ENCODE measurements at places on chromosomes 12 and 14. TPM values are rescaled to one million over a fixed set of nuclear protein-coding genes. Genes with fewer than 3 reads are reported as not detected.

Gene MSI1
- not detected for total RNA-seq

Gene PLEKHG3
- total RNA-seq = 0.07 TPM

DNA sequence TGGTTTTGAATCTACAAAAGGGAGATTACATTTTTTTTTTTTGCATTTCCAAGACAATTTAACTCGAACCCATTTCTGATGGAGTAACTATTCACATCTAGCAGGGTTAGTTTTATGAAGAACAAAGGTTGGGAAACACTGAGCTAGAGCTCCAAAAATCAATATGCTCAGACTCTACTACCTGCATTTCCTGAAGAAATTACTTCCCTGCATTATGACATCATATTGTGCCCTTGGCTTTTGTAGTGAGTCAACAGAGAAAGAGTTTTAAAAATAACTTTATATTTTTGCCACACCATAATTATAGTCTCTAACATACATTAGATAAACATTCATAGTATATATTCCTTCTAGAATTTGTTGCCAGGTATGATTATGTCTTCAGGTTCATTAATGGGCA lies 14.8 kb downstream of the GRIP1 start:
- no peak for DNase-seq

DNA sequence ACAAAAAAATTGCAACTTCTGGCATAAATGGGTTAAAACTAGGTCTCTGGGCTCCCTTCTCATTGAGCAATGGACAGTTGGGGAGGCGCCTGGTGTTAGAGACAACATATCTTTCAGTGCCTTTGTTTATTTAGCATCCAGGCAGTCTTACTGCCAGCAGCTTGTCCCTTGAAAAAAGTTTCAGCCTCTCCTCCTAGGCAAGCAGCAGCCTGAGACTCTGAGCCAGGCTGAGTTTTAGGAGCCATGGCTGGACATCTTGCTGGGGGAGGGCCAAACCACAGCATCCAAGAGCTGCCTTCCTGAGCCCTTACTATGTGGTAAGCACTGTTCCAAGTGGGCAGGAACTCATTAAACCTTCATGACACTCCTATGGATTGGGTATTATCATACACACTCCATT lies 10.1 kb upstream of the JDP2 start:
- no peaks in the 10 kb centered on the region for H3K27me3 ChIP-seq
- H3K36me3 ChIP-seq = no peaks in the 10 kb centered on the region
- no peak for DNase-seq
- H3K4me3 ChIP-seq = no peak overlapping the region
- H3K4me1 ChIP-seq = peaks cover 19% of the 10 kb centered on the region
- H3K27ac ChIP-seq = no peak overlapping the region

- no peak overlapping the region for H3K4me3 ChIP-seq
- no peak overlapping the region for H3K27ac ChIP-seq
- DNase-seq = no peak
- H3K27me3 ChIP-seq = no peaks in the 10 kb centered on the region
- no peaks in the 10 kb centered on the region for H3K36me3 ChIP-seq
Measured at GRCh38 chr12:126819554-126819953, 1447.4 kb upstream of the TMEM132C start.

DNA sequence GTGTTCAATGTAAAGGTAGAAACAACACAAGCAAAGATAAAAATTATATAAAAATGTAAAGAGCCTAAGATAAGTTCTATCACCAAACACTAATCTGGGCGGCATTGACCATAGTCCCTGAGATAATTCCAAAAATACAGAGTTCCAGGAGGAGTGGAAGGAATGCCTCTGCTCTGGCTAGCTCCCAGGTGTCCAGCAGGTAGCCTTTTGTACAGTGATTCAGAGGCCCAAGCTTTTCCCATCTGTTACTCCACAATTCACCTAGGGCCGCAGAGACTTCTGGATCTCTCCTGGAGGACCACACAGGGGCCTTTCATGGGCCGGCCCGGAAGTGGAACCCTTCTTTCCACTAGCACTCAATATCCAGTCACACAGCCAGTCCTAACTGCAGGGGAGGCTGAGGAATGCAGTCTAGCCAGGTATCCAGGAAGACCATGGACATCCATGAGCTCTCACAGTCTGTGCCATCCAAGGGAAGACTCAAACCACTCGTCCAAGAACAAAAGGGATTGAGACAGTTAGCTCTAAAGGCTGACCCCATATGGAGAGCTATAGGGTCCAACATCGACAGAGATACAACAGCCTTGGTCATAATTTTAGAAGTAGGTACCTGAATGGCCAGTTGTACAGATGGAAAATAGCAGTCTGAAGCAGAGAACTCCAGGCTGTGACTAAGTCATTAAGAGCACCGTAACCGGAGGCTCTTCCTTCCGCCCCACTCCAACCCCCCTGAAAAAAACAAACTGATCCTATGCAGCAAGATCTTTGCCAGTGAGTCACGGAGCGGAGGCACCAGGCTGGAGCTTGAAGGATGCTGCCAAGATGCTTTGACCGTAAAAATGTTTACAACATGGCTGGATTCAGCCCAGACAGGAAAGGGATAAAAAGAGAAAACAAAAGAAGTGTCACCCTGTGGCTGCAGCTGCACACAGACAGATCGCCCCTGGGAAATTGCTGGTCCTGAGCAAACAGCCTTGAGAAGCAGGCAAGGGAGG lies 204.8 kb downstream of the NUAK1 start:
- H3K4me3 ChIP-seq = no peak overlapping the region
- no peaks in the 10 kb centered on the region for H3K36me3 ChIP-seq
- no peaks in the 10 kb centered on the region for H3K27me3 ChIP-seq
- H3K27ac ChIP-seq = no peak overlapping the region
- no peak for DNase-seq

Gene ZNF740
- total RNA-seq = 64.4 TPM

Gene POLR3B
- 7.3 TPM for total RNA-seq

Gene KERA
- not detected for total RNA-seq

Gene NAV3
- total RNA-seq = not detected

DNA sequence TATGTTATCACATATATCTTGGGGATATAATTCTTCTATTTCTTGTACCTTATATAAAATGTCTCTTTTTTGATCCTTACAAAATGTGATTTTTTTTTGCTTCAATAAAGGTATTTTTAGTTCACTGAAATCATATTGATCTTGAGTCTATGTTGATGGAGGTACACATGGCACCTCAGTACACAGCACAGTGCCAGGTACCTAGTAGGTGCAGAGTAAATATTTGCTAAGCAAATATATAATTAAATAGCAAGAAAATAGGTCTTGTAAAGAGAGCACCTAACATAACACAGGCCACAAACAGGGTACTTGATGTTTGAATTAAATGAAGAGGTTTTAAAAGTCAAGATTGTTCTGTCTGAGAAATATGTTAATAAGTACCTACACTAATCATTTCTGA lies 69.7 kb downstream of the CIT start:
- H3K36me3 ChIP-seq = peaks cover 5% of the 10 kb centered on the region
- H3K27ac ChIP-seq = no peak overlapping the region
- no peaks in the 10 kb centered on the region for H3K4me1 ChIP-seq
- no peak overlapping the region for H3K4me3 ChIP-seq
- H3K27me3 ChIP-seq = no peaks in the 10 kb centered on the region

- H3K27ac ChIP-seq = no peak overlapping the region
- H3K27me3 ChIP-seq = peaks cover 2% of the 10 kb centered on the region
- H3K36me3 ChIP-seq = no peaks in the 10 kb centered on the region
- peaks cover 2% of the 10 kb centered on the region for H3K4me1 ChIP-seq
- no peak for DNase-seq
- H3K4me3 ChIP-seq = no peak overlapping the region
Measured at GRCh38 chr12:13258717-13259119, 62.2 kb downstream of the EMP1 start.

- peaks cover 2% of the 10 kb centered on the region for H3K4me1 ChIP-seq
- no peaks in the 10 kb centered on the region for H3K36me3 ChIP-seq
- no peak overlapping the region for H3K4me3 ChIP-seq
- DNase-seq = no peak
Measured at GRCh38 chr12:121949648-121950397, 31.4 kb downstream of the CFAP251 start.

Gene RNU4-1
- total RNA-seq = 3,997 TPM

- peak overlapping the region; percentile 86 for H3K27ac ChIP-seq
- DNase-seq = no peak
- peaks cover 8% of the 10 kb centered on the region for H3K36me3 ChIP-seq
- no peaks in the 10 kb centered on the region for H3K27me3 ChIP-seq
Measured at GRCh38 chr12:47190271-47190750, 110.6 kb upstream of the AMIGO2 start.

DNA sequence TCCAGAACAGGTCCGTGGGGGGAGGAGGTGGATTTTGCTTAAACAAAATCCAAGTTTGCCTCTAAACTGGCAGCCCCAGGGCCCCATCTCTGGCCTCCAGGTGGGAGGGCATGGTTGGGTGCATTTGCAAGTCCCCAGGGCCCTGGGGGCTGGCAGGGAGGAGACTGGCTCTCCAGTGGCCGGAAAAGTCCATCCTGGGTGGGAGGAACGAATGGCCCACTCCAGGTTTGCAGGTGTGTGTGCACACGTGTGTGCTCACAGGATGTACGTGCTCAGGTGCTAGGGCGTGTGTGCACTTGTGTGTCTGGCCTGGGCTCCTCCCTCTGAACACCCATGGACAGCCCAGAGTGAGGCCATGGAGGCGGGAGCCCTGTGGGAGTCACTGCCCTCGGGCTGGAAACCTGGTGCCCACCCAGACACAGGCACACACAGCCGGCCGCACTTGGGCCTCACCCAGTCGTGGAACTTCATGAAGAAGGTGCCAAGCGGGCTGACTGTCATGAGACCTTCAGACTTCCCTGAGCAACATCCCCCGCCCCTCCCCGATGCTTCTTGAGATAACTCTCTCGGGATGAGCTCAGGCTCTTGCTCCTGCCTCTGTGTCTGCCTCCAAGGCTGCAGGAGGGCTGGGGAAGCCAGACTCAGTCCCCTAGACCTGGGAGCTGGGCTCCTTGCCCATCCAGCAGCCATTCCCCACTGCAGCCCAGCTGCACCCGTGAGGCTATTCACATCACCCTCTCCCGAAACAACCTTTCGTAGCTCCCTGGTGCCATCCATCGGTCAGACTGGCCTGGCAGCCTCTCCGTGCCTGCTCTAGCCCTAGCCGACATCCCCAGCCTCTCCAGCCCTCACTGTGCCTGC lies 9.4 kb downstream of the AHNAK2 start:
- H3K36me3 ChIP-seq = no peaks in the 10 kb centered on the region
- peaks cover 4% of the 10 kb centered on the region for H3K27me3 ChIP-seq
- H3K4me1 ChIP-seq = peaks cover 17% of the 10 kb centered on the region
- H3K4me3 ChIP-seq = no peak overlapping the region

Gene HAL
- 0.66 TPM for total RNA-seq

Gene KRT6B
- not detected for total RNA-seq

Gene FLRT2
- not detected for total RNA-seq

GRCh38 chr12:109433618-109434017 lies 43.5 kb downstream of the KCTD10 start:
- H3K36me3 ChIP-seq = no peaks in the 10 kb centered on the region
- no peaks in the 10 kb centered on the region for H3K27me3 ChIP-seq
- peaks cover 11% of the 10 kb centered on the region for H3K4me1 ChIP-seq
- no peak for DNase-seq

- H3K4me3 ChIP-seq = no peak overlapping the region
- no peak for DNase-seq
- H3K27me3 ChIP-seq = no peaks in the 10 kb centered on the region
- H3K27ac ChIP-seq = no peak overlapping the region
Measured at GRCh38 chr14:42665083-42665482, 1058.4 kb downstream of the LRFN5 start.

GRCh38 chr12:52122904-52123303 lies 43.4 kb downstream of the SMIM41 start:
- H3K27me3 ChIP-seq = peaks cover 14% of the 10 kb centered on the region
- no peaks in the 10 kb centered on the region for H3K36me3 ChIP-seq
- DNase-seq = no peak
- H3K4me1 ChIP-seq = peaks cover 39% of the 10 kb centered on the region

Gene CLEC2B
- 19.1 TPM for total RNA-seq

Gene BMP4
- not detected for total RNA-seq

DNA sequence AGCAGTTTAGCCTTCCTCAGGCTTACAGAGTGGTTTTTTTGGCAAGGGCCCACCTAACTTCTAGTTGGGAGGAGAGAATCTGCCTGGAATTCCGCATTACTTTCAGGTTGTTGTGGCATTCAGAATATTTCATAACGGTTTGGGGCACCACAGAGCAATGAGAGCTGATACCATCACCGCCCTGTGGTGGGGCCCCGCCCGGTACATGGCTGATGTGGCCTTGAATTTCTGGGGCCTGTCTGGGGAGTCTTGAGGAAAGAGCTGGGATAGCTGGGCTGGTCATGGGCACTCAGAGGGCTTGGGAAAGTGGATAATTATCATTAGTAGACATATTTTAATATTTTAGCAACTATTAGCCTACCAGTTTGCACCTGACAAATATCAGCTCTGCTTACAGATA lies 4.2 kb downstream of the TESPA1 start:
- no peak for DNase-seq
- H3K4me3 ChIP-seq = no peak overlapping the region
- H3K27me3 ChIP-seq = no peaks in the 10 kb centered on the region
- H3K36me3 ChIP-seq = peaks cover 67% of the 10 kb centered on the region

DNA sequence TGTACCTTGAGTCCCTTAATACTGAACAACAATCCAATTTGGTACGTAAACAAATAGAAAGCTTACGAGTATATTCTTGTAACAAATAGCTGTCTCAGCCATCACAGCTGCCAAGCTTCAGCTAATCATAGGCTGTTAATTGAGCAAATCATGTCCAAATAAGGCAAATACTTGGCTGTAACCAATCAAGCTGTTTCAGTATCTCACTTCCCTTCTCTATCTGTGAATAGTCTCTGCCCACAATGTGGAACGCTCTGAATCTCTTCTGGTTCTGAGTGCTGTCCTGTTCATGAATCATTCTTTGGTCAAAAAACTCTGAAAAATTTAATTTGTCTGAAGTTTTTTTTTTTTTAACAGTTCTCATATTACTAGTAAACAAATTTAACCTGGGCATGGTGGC lies 5.8 kb upstream of the NEMF start:
- H3K4me1 ChIP-seq = peaks cover 45% of the 10 kb centered on the region
- no peak for DNase-seq
- H3K27me3 ChIP-seq = peaks cover 2% of the 10 kb centered on the region
- H3K4me3 ChIP-seq = no peak overlapping the region
- peaks cover 17% of the 10 kb centered on the region for H3K36me3 ChIP-seq
- peak overlapping the region; percentile 18 for H3K27ac ChIP-seq

- peak overlapping the region; percentile 19 for H3K4me3 ChIP-seq
- no peak overlapping the region for H3K27ac ChIP-seq
- DNase-seq = no peak
Measured at GRCh38 chr14:20799892-20800544, 2.6 kb downstream of the RNASE1 start.
